Naive thymus-derived CD8-positive, alpha-beta T cell (primary cell): ENCODE measurements at places on chromosomes 3 and 15.

GRCh38 chr3:74613060-74613459 is 1.4 kb downstream of the CNTN3 start:
- DNase-seq = no peak

DNA sequence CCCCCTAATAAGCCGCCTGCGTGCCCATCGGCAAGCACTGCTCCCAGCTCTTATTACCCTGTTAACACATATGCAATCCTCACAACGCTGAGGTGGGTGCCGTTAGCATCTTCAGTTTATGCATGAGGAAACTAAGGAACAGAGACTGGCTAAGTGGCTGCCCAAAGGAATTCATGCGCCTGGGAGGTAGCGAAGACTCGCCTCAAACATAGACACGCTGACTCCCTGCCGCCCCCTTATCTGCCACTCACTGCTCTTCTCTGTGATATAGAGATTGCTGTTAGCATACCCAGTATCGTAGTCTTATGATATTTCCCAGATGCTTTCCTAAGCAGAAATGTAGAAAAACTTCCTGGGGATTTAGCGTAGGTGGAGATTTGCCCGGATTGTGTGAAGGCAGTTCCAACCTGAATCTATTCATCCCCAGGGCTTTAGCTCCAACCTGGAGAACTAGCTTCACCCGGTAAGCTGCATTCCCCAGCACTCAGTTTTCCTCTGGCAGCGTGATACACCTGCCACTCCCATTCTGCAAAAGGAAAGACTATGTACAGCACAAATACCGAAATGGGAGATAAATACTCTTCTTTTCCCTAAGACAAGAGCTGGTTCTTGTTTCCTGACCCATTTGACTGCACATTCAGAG is 23.7 kb upstream of the CD47 start:
- no peak for DNase-seq

GRCh38 chr3:23876923-23877322 is 39.9 kb downstream of the NKIRAS1 start:
- no peak for DNase-seq

- DNase-seq = no peak
Observed at GRCh38 chr3:69828817-69829216, 89.6 kb downstream of the MITF start.
